Esophagus muscularis mucosa (tissue), 4 donors: ENCODE measurements at places on chromosomes 1 and 21. TPM values are rescaled to one million over a fixed set of nuclear protein-coding genes. Genes with fewer than 3 reads are reported as not detected.

The IGSF21 gene
- 2.7 TPM for total RNA-seq

DNA sequence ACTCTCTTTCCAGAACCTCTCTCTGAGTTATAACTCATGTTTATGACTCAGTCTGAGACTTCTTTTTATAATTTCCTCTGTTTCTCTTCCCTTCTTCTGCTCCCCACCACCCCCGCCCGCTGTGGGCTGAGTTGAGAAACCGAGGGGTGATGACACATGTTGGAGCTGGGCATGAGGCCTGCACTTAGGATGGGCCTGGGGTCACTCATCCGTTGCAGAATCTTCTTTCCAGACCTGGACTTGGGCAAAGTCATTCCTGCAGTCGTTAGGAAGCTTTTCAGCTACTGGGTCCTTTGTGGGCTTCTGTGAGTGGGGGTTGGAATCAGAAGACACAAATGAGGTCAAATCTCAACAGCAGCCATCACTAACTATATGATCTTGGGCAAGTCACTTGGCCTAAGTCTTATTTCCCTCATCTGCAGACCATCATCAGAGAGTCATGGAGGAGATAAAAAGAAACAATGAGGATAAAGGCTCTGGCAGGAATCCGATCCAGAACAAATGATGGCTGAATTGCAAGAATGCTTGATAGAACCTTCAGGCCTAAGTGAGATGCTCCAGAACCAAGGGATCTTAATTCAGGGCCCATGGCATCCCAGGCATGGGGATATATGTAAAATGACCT, 53.4 kb downstream of the RPS6KA1 start:
- DNase-seq = no peak

- no peak for DNase-seq
Observed at GRCh38 chr1:221381910-221382623, 359.8 kb downstream of the DUSP10 start.

The OR2G6 gene
- total RNA-seq = not detected

GRCh38 chr1:111202707-111203623, 2.5 kb upstream of the DENND2D start:
- DNase-seq = peak; percentile 83

The LRRN2 gene
- 3.7 TPM for total RNA-seq

GRCh38 chr1:41678111-41678878, 193.8 kb upstream of the EDN2 start:
- no peak for DNase-seq

DNA sequence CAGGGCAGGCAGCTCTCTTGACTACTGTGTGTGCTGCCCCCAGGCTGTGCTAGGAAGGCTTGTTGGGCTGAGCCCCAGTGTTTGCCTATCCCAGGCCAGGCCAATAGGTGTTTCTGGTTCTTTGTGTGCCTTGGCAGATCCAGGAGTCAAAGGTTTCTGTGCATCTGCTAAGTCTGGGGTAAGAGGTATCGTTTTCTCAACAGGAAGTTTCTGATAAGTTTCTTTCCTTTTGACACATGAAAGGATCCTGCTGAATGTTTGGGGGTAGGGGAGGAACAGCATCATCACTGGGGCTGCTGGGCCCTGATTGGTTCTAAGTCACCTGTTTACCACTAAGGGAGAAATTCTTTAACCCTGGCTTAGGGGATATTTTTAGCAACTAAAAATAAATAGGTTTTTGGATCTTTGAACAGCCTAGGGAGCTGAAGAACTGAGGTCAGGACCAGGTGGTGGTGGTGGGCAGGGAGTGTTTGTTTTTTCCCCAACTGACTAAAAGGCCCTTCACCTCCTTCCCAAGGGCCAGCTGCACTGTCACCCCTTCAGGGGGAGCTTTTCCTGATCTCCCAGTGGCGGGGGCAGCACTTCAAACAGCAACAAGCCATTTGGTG, 85.1 kb downstream of the KCNN3 start:
- no peak for DNase-seq

The UBAP2L gene
- total RNA-seq = 79.7 TPM

- no peak for DNase-seq
Observed at GRCh38 chr1:55278378-55278777, 63.2 kb upstream of the USP24 start.

GRCh38 chr1:119656410-119656955, 8.4 kb upstream of the ZNF697 start:
- no peak for DNase-seq

DNA sequence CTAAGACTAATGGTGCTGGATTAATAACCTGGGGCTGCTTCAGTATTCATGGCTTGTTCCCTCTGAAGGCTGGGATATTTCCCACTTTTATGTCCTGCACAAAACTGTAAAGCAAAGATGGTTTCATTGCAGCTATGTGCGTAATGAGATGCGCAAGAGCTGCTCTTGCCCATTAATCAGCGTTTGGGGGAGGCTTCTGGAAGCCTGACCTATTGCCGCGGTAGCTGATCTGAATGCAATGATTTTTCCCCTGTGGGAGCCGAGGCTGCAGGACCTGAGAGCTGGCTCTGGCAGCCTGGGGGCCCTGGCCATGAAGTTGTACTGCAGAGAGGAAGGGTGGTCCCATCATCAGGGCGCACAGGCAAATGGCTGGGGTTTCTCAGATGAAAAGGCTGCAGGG, 239.8 kb downstream of the CAMTA1 start:
- no peak for DNase-seq

- DNase-seq = no peak
Observed at GRCh38 chr1:3258386-3259003, 189.5 kb downstream of the PRDM16 start.

The SLC16A4 gene
- 5.8 TPM for total RNA-seq
